Karpas-422 (cell line): ENCODE measurements at places on chromosomes 13 and 19.

- DNase-seq = no peak
Observed at GRCh38 chr19:6887316-6887715, at the start of gene ADGRE1. Gene ADGRE1, plus strand, starts transcription at chr19:6887579. Its CDS starts 30 bp downstream, at chr19:6887609.

DNA sequence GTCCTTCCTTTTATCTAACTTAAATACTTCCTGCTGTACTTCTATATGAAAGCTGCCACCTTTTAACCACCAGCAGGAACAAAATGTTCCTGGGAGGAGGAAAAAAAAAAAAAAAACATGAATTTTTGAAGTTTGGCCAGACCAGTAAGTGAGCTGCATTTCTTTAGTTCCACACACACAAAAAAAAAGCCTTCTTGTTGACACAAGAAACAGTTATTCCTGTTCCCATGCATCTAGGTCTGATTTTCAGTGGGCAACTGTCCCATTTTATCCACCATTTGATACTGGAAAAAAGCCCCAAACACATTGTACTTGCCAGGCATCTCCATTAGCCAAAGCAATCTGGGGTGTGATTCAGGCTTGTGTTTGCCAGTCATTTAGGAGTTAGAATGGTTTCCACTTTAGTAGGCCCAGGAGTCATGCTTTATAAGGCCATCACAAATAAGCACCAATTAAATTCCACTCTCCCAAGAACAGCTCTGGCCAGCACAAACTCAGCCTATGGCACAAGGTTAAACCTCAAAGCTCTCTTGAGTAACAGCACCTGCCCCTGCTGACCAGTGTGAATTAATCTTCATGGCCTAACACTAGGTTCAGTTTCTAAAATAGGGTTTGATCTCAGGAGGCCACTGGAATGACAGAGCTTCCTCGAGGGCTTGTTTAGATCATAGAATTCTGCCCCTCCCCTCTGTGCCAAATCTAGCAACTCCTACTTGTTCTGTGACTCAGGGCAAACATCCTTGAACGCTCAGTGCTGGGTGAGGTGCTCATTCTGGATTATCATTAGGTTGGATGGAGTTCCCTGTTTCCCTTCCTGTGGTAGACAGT lies 67.1 kb downstream of the NUFIP1 start:
- no peak for DNase-seq

DNA sequence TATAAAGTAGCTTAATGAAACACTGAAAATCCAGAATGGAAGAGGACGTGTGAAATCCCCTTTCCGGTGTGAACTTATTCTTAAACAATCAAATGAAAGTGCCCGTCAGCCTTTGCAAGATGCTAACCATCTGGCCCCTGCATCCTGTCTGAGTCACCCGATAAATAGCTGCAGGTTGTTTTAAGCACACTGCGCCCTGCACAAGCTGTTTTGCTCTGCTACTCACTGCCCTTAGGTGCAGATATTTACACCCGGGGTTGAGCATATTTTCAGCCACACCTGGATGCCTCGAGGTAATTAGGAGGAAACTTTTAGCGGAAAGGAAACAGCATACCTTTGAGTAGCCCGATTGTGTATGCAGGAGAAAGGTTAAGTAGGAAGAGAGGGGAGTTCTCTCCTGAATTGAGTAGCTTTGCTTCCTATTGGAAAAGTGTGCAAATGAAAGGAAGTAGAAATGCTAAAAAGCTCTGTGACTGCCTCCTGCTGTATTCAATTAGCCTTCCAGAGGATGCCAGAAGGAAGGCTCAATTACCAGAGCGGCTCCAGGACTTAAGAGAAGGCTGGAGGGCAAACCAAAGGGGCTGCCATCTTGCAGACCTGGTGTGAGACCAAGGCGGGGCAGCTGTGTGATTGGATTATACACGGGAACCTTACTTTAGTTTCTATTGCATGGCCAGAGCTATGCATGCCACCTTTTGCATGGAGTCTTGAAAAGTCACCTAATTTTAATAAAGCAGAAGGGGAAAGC lies 42.5 kb downstream of the IRS2 start:
- no peak for DNase-seq

GRCh38 chr13:71417205-71417604 lies 449.8 kb downstream of the DACH1 start:
- no peak for DNase-seq

- no peak for DNase-seq
Observed at GRCh38 chr19:3079578-3079977, 14.6 kb upstream of the GNA11 start.

DNA sequence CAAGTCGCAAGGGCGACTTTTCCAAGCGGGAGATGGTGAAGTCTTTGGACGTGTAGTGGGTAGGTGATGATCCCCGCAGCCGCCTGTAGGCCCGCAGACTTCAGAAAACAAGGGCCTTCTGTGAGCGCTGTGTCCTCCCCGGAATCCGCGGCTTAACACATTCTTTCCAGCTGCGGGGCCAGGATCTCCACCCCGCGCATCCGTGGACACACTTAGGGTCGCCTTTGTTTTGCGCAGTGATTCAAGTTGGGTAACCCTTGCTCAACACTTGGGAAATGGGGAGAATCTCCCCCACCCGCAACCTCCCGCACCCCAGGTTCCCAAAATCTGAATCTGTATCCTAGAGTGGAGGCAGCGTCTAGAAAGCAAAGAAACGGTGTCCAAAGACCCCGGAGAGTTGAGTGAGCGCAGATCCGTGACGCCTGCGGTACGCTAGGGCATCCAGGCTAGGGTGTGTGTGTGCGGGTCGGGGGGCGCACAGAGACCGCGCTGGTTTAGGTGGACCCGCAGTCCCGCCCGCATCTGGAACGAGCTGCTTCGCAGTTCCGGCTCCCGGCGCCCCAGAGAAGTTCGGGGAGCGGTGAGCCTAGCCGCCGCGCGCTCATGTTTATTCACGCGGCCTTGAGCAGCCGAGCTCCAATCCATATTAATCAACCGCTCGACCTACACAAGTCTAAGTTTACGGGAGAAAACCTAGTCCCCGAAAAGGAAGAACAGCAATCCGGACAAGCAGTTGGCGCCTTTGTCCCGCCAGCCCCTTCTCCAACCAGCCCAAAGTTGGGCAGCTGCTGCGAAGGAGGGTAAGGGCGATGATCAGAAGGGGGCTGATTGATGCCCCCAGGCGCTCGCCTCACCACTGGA lies 9.9 kb downstream of the SOX21 start:
- no peak for DNase-seq

- no peak for DNase-seq
Observed at GRCh38 chr19:8558325-8558724, 18.9 kb downstream of the MYO1F start.

DNA sequence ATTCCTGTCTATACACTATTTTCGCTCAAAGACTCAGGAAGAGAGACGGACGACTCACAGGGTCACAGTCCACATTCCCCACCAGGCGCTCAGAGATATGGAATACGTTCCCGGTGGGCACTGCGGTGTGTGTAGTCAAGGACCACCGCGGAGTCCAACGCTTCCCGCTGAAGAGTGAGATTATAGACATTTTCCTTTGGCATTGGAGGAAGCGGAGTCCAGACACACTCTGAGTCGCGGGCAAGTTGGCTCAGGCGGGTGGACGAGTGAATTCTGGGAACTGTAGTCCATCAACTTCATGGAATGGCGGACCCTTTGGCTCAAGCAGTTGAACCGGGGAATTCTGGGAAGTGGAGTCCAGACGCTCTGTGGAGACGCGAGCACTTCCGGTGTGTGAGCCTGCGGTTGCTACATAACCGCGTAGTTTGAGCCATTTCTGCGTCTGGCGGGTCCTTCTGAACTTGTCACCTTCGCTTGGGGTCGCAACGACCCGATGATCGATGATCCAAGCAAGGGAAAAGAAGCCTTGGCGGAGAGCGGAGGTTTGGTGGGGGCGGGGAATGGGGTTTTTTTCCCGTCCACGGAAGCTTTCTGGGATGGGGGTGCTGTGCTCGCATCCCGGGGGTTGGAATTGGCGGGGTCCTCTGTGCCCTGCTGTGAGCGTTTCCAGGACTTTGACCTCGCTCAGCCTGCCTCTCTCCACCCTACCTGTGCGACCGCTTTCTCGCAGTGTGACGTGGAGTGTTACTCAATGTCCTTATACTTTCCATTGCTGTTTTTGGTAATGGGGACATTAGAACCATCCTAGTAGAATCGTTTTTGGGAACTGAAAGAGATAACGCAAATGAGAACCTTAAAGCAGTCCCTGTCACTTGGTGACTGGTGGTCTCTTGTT lies at the start of gene ZNF230:
Gene ZNF230 (plus strand): TSS at position 392 of the 895 bp plus-strand sequence. CDS start 4,122 bp downstream, outside the sequence.
- DNase-seq = peak; percentile 96

DNA sequence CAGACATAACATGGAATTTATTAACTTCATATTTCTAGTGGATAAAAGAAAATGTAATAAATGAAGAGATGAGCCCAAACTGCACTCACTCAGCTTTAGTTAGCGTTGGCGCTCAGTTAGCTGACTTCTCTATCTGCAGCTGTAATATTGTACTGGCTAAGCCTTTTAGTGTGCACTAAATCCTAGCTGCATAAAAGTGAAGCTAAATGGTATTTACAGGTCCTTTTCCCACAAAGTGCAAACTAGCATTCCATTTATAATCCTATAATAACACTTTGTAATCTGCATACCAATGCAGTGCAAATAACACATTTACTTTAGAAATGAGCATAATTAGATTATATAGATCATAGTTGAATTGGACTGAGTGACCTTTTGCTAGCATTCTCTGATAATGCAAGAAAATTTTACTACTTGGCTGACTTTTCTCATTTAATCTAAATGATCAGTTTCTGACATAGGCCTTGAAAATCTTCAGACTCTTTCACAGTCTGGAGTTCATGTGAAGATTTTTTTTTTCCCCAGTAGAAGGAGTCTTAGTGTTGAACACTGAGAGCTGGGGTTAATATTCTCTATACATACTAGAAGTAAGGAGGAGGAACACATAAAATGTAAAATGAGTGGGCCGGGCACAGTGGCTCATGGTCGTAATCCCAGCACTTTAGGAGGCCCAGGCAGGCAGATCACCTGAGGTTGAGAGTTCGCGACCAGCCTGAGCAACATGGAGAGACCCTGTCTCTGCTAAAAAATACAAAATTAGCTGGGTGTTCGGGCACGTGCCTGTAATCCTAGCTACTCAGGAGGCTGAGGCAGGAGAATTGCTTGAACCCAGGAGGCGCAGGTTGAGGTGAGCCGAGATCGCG lies 1426.4 kb downstream of the PCDH9 start:
- no peak for DNase-seq

DNA sequence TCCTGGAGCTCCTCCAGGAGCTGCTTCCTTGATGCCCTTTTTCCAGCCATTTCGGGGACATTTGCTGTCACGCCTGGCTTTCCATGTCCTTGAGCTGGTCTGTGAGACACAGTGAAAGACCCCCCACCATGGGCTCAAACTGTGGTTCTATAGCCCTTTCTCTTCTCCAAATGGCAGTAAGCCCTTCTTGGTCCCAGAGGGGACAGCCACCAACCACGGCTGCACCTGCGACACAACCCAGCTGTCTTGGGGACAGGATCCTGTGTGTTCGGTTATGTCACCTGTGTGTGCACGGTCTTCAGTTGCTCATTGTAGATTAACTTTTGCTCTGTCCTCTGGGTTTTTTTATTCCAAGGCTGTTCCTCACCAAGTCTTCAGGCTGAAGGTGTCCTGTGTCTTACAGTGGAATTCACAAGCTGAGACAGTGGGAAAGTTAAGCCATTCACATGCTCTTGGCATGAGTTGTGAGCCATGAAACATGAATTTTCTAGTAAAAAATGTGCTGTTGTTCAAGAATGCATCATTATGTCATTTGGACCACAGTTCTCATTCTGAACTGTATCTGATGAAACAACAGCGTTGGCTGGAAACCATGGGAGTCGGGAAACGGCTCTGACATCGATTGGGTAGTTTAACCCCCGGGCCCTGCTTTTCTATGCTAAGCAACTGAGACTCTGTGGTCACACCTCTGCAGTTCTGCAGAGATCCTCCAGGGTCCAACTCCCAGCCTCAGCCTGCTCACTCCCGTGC lies 129.5 kb upstream of the MCF2L start:
- peak; percentile 42 for DNase-seq

DNA sequence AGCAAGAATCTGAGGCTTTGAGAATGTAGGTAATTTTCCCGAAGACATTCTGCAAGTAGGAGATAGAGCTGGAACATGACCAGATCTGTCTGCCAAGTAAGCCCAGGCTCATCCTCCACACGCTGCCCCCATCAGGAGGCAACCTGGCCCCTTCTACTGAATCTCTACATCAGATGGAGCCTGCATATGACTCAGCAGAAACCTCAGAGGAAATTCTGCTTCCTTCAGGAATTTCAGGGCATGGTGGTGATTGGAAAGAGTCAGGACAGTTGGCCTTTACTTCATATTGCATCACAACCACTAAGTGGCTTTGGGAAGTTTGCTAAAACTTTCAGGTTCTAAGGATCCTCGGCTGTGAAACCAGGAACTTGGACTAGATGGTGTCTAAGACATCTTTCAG lies 85.2 kb downstream of the LRRC63 start:
- no peak for DNase-seq

GRCh38 chr13:95624020-95624419 lies 20.5 kb downstream of the DZIP1 start:
- DNase-seq = peak; percentile 81

DNA sequence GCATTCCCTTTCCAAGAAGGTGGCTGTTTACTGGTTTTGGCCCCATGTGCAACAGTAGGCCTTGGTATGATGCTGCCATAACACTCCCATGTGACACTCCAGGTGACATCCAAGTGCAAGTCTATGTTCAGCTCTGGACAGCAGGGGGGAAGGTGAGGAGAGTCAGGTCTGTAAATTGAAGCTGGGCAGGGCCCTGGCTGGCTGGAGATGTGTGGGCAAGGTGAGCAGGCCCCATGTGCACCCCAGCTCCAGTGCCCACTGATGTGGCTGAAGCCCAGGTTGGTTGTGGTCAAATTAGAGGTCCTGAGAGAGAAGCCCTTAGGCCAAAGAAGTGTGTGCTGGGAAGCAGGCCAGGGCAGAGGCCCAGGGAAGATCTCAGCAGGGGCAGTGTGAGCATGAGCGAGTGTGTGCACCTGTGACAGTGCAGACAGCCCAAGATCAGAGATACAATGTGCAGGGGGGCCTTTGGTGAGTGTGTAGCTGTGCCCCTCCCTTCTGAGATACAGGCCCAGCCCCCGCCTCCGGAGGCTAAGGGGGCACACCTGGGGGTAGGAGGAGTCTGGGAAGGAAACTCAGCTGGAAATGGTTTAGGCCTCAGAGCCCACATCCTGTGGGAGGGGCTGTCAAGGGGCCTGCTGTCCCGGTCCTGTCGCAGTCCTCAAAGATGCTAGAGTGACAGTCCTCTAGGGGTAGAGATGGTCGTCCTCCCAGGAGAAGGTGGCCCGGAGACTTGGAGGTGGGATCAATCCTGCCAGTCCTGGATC lies 18.6 kb downstream of the DEDD2 start:
- DNase-seq = no peak

DNA sequence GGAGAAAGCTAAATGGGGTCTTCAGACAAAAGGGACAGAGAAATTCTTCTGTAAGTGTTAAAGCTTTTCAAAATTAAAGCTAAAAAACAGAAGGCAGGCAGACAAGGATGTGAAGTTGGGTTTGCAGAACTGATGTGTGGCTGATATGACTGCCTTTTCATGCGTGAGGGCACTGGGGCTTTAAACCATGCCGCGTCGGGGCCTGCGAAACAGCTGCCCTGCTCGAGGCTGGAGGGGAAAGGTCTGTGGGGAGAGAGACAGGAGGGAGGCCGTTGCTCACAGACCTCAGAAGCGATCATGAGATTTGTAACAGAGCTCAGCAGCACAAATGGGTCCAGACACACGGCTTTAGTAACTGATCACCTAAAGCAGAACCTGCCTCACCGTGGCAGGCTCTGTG lies 23.5 kb downstream of the CAPS start:
- no peak for DNase-seq
